ENCODE measurements at places on chromosomes 6 and 20.

- DNase-seq = no peak
Measured at GRCh38 chr6:14550822-14551221, 433.2 kb downstream of the CD83 start.

DNA sequence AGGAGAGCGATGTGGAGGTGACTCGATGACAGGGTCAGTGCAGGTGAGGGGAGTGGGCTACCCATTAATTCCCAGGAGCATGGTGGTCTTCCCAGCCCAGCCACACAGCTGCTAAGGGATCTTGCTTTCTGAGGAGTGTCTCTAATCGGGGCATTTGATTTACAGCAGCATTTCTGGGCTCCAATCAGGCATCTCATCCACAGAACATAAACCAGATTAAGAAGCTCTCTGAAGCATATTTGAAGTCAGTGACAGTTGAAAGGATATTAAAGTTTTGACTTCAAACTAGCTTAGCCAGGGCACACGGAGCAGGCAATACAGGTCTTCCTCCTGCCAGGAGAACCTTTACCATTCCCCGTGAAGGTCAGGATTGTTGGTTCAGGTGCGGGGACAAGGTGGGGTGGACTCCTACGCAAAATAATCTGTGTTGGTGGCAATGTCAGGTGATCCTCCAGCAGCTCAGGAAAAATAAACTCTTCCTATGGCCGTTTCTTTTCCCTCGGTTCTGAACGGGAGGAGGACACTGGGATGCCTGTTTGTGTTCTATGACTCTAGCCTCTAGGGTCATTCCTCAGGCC, 39.9 kb upstream of the ZNF831 start:
- DNase-seq = no peak

GRCh38 chr20:6058684-6059295, 4.9 kb upstream of the LRRN4 start:
- DNase-seq = no peak

DNA sequence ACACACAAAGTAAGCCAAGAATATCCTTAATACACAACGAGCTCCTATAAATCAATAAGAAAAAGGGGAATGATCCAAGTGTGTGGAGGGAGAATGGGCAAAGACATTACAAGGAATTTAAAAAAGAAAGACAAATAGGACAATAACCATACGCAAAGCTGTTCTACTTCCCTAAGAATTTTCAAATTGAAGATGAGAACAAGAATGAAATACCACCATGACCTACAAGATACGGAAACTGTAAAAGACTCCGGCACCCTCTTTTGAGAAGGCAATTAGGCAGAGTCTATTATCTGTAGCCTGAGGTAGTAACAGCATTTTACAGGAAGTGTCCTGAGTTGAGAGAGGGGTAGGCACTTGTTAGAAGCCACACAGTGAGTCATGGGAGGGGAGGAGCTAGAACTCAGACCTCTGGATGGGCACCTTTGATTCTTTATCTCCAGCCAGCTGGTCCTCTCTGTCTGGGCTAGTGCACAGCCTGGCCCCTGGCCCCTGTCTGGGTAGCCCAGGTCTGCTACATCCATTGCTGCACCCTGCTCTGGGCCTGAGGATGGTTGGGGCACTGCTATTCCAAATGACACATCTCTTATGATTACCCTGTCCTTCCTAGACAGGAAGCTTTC, 15.3 kb downstream of the RSPO4 start:
- DNase-seq = no peak

Measured in stimulated activated CD4-positive, alpha-beta T cell treated with anti-CD3 and anti-CD28 coated beads, Interleukin-4, amount 100 ng/mL, for 48 hours (primary cell).